ENCODE measurements at places on chromosomes 2 and 18. TPM values are rescaled to one million over a fixed set of nuclear protein-coding genes. Genes with fewer than 3 reads are reported as not detected.

The ALPI gene
- not detected for polyA plus RNA-seq

- DNase-seq = peak; percentile 76
These were observed 491 bp downstream of the L3MBTL4 start for GRCh38 chr18:6414118-6414722.

GRCh38 chr18:55763298-55763697 is 175.3 kb upstream of the TCF4 start:
- no peak for DNase-seq

The MROH2A gene
- polyA plus RNA-seq = not detected
